Activated CD8-positive, alpha-beta memory T cell treated with anti-CD3 and anti-CD28 coated beads for 1 hour (primary cell): ENCODE measurements at places on chromosomes 12 and 14.

DNA sequence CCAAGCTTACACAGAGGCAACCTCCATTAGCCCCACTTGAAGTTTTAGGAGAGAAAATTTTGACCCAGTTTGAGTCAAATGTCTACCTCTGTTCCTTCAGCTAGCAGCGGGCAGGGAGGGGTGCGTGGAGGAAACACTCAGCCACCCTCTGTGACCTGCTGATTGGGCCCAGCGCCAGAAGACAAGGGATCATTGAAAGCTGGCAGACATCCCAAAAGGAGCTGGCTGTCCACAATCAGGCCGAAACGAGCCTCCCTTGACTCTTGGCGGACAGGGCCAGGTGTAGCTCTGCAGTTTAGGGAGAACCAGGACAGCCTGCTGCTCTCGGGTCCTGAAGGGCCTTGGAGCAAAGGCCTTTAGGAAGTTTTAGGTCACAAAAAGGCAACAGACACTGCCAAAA is 41.3 kb downstream of the CD9 start:
- DNase-seq: no peak

- no peak for DNase-seq
These were observed 20.2 kb downstream of the SLC2A3 start for GRCh38 chr12:7915661-7916403.

GRCh38 chr12:117526757-117527478 is 165.5 kb upstream of the NOS1 start:
- DNase-seq: no peak

DNA sequence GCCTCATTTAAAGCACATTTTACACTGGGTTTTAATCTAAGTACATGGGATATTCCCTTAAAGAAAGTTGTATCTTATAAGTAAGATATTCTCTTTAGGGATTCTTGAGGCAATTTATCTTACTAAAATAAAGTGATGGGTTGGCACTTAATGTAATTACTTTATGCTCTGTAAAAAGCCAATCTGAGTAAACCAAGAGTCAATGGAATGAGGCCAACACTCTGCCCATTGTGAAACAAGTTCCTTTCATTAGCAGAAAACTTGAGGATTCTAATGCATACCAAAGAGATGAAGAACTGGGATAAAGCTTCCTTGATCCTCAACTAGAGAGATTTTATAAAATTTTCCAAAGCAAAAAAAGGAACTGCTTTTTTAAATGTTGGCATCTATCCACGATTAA is 121.2 kb downstream of the METTL25 start:
- no peak for DNase-seq
